ENCODE measurements at places on chromosomes 1 and 21.

DNA sequence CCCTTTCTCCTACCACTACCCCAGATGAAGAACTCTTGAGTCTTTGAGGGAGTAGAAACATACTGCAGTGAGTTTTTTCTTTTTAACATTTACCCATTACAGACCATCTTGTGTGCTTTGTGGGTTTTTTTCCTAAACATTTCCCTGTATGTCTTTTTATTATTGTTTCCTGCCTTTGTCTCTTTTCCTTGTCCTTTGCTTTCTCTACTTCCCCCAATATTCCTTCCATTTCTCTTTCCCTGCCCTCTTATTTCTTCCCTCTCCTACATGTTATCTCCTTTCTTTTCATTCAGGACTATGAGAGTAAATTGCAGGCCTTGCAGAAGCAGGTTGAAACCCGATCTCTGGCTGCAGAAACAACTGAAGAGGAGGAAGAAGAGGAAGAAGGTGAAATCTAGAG, 79.1 kb upstream of the PGD start:
- H3K27me3 ChIP-seq = no peaks in the 10 kb centered on the region
- DNase-seq = no peak
- no peak overlapping the region for H3K27ac ChIP-seq

- no peaks in the 10 kb centered on the region for H3K4me1 ChIP-seq
- DNase-seq = no peak
- no peaks in the 10 kb centered on the region for H3K27me3 ChIP-seq
- H3K4me3 ChIP-seq = no peak overlapping the region
- H3K27ac ChIP-seq = no peak overlapping the region
- no peaks in the 10 kb centered on the region for H3K36me3 ChIP-seq
These were observed 159.1 kb upstream of the C8B start for GRCh38 chr1:57124768-57125446.

- no peaks in the 10 kb centered on the region for H3K4me1 ChIP-seq
- DNase-seq = no peak
- no peaks in the 10 kb centered on the region for H3K36me3 ChIP-seq
- no peak overlapping the region for H3K27ac ChIP-seq
These were observed 481.2 kb upstream of the NR5A2 start for GRCh38 chr1:199546323-199546722.

- H3K4me3 ChIP-seq = no peak overlapping the region
- H3K27ac ChIP-seq = no peak overlapping the region
- DNase-seq = no peak
- H3K27me3 ChIP-seq = no peaks in the 10 kb centered on the region
- no peaks in the 10 kb centered on the region for H3K4me1 ChIP-seq
- H3K36me3 ChIP-seq = no peaks in the 10 kb centered on the region
These were observed 575.9 kb upstream of the PBX1 start for GRCh38 chr1:163983097-163983496.

- peak overlapping the region; percentile 91 for H3K27ac ChIP-seq
- H3K4me3 ChIP-seq = peak overlapping the region; percentile 79
- H3K27me3 ChIP-seq = no peaks in the 10 kb centered on the region
These were observed 500 bp upstream of the PEA15 start for GRCh38 chr1:160204526-160205241.

GRCh38 chr1:185500001-185500626, 183.1 kb upstream of the IVNS1ABP start:
- H3K27ac ChIP-seq = no peak overlapping the region
- no peaks in the 10 kb centered on the region for H3K27me3 ChIP-seq
- no peaks in the 10 kb centered on the region for H3K4me1 ChIP-seq
- no peak for DNase-seq

- H3K4me3 ChIP-seq = no peak overlapping the region
- H3K36me3 ChIP-seq = no peaks in the 10 kb centered on the region
- peaks cover 5% of the 10 kb centered on the region for H3K4me1 ChIP-seq
- no peaks in the 10 kb centered on the region for H3K27me3 ChIP-seq
- no peak for DNase-seq
These were observed 19.4 kb downstream of the TMEM81 start for GRCh38 chr1:205064741-205065316.

GRCh38 chr1:9164532-9164900, 35.6 kb upstream of the GPR157 start:
- H3K4me3 ChIP-seq = no peak overlapping the region
- no peak for DNase-seq
- peak overlapping the region; percentile 77 for H3K27ac ChIP-seq

GRCh38 chr1:19366599-19367536, 54.7 kb downstream of the SLC66A1 start:
- no peaks in the 10 kb centered on the region for H3K36me3 ChIP-seq
- no peaks in the 10 kb centered on the region for H3K27me3 ChIP-seq
- no peak for DNase-seq
- no peak overlapping the region for H3K27ac ChIP-seq

GRCh38 chr1:60988891-60989290, 93.5 kb upstream of the NFIA start:
- H3K4me1 ChIP-seq = peaks cover 30% of the 10 kb centered on the region
- H3K36me3 ChIP-seq = no peaks in the 10 kb centered on the region
- DNase-seq = no peak
- H3K4me3 ChIP-seq = no peak overlapping the region
- H3K27me3 ChIP-seq = no peaks in the 10 kb centered on the region

DNA sequence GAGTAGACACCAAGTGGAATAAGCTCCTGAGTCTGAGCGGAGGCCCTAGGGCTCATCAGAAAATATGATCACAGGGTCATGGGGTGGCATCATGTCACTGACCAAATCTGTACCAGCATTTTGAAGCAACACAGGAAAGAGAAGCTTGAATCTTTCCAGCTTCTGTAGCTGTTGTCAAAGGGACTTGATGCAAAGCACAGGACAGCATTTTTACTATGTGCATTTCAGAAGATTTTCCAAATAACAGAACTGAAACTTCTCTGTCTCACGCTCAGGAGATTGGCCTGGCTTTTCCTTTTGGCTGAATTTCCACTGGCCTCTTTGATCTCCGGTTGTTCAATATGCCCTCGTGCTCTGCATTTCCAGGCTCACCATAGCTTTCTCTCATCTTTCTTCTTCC, 127.2 kb upstream of the ATP1B1 start:
- no peaks in the 10 kb centered on the region for H3K27me3 ChIP-seq
- no peak overlapping the region for H3K27ac ChIP-seq
- no peak overlapping the region for H3K4me3 ChIP-seq
- H3K36me3 ChIP-seq = no peaks in the 10 kb centered on the region
- no peak for DNase-seq
- H3K4me1 ChIP-seq = no peaks in the 10 kb centered on the region

- no peaks in the 10 kb centered on the region for H3K36me3 ChIP-seq
- no peaks in the 10 kb centered on the region for H3K4me1 ChIP-seq
- H3K27me3 ChIP-seq = no peaks in the 10 kb centered on the region
- H3K27ac ChIP-seq = no peak overlapping the region
These were observed 62.5 kb upstream of the DMRTB1 start for GRCh38 chr1:53396573-53397268.

- H3K27ac ChIP-seq = peak overlapping the region; percentile 99
- no peaks in the 10 kb centered on the region for H3K27me3 ChIP-seq
- H3K36me3 ChIP-seq = peaks cover 40% of the 10 kb centered on the region
- peak; percentile 56 for DNase-seq
These were observed 1.7 kb downstream of the DYNLT4 start for GRCh38 chr1:44805311-44806024.

DNA sequence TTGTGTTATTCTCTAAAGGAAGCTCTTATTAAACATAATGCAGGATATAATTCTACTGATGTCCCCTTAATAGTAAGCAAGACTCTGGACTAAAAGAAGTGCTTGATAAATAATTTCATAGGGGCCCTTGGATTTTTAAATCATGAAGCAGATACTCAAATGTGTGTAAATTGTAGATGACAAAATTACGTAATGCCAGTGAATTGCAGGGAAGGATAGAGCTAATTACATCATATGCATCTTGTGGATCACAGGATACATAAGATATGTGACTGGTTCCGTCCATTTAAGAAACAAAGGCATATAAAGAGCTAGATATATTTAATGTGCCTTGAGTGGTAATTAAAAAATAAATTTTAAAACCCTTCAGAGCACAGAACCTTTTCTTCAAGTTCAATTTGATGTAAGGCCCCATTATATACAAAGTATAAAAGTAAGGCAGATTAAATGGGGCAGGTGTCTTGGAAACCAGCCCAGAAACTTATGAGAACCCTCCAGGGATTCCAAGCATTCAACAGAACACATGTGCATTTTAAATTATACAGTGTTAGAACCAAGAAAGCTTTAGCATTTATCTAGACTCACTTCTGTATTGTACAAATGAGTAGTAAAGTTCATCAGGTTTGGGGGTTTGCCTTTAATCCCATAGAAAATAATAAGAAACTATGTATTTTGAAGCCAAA, 190.4 kb downstream of the NCAM2 start:
- H3K4me1 ChIP-seq = no peaks in the 10 kb centered on the region
- H3K36me3 ChIP-seq = no peaks in the 10 kb centered on the region
- no peak overlapping the region for H3K4me3 ChIP-seq
- no peaks in the 10 kb centered on the region for H3K27me3 ChIP-seq

All from heart left ventricle (tissue), 16 donors.